ENCODE measurements at places on chromosomes 11 and 22.

DNA sequence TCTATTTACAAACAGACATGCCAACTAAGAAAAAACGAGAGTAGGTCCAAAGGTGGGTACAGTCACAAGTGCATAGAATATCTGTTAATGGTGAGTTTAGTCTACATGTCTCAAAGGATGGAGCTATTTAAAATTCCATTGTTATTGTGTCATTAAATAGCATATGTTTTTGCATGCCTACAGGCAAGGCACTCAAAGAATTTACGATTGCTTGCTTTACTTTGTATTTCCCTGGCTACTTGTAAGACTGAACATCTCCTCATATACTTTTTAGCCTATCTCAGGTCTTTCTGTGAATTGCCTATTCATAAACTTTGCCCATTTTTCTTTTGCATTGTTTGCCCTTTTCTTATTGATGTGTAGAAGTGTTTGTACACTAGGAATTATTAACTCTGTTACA lies 39.7 kb downstream of the DEUP1 start:
- DNase-seq: no peak

- no peak for DNase-seq
These were observed 462.8 kb downstream of the INSC start for GRCh38 chr11:15577519-15577918.

DNA sequence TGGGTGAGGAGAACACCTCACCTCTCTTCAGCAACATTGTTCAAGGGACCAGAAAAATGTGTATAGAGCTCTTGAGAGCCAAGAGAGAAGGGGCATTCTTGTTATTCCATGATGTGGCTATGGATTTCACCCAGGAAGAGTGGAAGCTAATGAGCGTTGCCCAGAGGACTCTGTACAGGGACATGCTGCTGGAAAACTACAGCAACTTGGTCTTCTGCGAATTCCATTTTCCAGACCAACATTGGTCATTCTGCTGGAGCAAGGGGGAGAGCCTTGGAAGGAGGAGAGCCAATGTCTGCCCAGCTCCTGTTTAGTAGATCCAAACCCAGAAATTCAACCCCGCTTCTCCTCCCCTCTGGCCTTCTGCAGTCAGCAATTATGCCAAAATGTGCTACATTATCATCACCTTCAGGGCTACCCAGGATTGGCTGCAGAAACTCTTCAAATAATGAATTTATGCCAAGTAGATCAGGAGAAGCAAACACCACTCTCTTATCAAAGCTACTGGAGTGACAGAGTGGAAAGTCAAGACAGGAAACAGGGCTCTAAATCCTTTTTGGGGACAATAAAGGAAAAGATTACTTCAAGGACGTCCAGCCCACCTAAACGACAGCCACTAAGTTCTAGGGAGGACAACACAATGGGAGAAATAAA lies 707.5 kb upstream of the LUZP2 start:
- DNase-seq: no peak

DNA sequence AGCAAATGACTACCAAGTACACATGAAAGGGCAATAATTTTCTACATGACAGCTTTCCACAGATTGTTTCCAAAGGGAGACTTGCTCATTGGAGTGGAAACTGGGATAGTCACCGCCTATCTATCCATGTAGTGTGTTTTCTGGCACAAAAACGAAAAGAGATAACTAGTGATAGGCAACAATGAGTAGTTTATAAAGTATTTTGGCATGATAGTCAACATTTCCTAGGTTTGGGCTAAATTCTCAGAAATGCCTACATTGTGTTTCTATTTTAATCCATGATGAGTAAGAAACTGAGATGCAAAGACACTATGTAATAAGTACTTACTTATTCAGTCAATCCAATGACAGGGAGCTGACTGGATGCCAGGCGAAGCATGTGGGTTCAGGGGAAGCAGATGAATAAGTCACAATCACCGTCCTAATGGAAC lies 1129.1 kb downstream of the DLG2 start:
- no peak for DNase-seq

DNA sequence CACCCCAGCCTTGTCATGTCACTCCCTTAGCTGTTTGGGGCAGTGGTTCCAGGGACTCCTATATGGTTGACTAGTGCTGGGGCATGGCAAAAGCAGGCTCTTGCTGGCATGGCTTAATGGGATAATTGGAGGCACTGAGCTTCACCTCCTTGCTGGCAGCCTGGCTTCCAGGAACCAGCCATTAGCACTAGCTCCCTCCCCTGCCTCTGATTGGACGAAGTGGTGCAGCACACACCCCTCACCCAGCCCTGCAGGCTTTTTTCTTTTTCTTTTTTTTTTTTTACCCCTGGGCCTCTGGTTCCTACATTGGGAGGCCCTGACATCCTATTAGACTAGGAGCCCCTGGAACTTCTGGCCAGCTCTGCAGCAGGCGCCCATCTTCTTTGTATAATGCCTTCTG lies 18.6 kb downstream of the PHLDB1 start:
- no peak for DNase-seq
